ENCODE measurements at places on chromosomes 7 and 10. TPM values are rescaled to one million over a fixed set of nuclear protein-coding genes. Genes with fewer than 3 reads are reported as not detected.
A peak's percentile ranks its signal among the peaks of the same experiment; 100 is the strongest.

DNA sequence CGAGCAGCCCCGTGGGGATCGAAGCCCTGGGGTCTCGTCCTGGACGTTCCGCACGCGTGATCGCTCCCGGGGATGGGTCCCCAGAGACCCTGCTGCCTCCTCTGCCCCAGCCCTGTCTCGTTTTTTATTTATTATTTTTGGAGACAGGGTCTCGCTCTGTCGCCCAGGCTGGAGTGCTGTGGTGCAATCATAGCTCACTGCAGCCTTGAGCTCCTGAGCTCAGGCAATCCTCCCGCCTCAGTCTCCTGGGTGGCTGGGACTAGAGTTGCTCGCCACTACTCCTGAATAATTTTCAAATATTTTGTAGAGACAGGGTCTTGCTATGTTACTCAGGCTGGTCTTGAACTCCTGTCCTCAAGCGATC lies 319 bp upstream of the STX1A start:
- no peak for DNase-seq
- peak overlapping the region; percentile 70 for H3K4me3 ChIP-seq
- H3K36me3 ChIP-seq = no peaks in the 10 kb centered on the region
- H3K27me3 ChIP-seq = peaks cover 2% of the 10 kb centered on the region
- peaks cover 38% of the 10 kb centered on the region for H3K4me1 ChIP-seq

GRCh38 chr7:114102996-114103395 lies 184.2 kb upstream of the PPP1R3A start:
- H3K36me3 ChIP-seq = no peaks in the 10 kb centered on the region
- H3K27ac ChIP-seq = no peak overlapping the region
- no peak overlapping the region for H3K4me3 ChIP-seq
- H3K4me1 ChIP-seq = no peaks in the 10 kb centered on the region
- H3K27me3 ChIP-seq = no peaks in the 10 kb centered on the region

Gene MYOF
- total RNA-seq = 529 TPM

Gene SYPL1
- 66.6 TPM for total RNA-seq

DNA sequence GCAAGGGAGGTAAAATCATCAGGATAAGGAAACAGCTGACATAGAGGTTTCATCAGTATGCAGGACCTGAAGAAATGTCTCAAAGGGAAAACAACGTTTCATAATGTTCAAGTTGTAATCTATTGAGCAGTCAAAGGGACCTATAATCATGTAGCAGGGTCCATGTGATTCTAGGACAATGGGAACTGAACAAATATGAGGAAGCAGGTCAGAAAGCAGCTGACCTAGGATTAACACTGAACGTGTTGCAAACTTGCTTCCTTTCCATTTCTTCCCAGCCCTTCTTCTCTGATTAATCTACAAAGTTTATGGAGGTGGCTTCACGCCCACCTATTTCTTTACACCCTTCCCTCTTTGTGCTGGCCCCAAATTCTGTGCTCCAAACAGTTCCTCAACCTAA lies 256.9 kb upstream of the AKR1E2 start:
- H3K4me3 ChIP-seq = no peak overlapping the region
- no peak overlapping the region for H3K27ac ChIP-seq
- no peaks in the 10 kb centered on the region for H3K4me1 ChIP-seq
- no peaks in the 10 kb centered on the region for H3K36me3 ChIP-seq

Gene TMEM196
- not detected for total RNA-seq

Gene LDB3
- 1.3 TPM for total RNA-seq

- no peaks in the 10 kb centered on the region for H3K4me1 ChIP-seq
- no peak for DNase-seq
These were observed 1.9 kb downstream of the PON1 start for GRCh38 chr7:95322396-95322795.

DNA sequence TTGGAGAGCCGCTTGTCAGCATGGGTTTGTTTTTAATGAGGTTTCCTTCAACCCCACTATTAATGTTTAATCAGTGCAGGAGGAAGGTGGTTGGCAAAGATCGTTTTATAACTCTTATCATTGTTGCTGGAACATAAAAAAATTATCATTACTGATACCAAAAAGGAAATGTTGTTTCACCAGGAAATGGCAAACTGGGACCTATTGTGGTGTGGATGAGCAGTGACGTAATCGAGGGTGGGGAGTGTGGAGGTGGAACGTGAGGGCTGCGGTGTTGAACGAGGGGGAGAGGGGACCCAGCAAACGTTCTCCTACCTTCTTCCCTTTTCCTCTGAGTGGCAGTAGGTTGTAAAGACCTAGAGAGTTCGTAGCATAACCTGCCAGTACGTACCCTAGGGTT lies 71.9 kb upstream of the TOMM7 start:
- no peaks in the 10 kb centered on the region for H3K36me3 ChIP-seq
- no peak overlapping the region for H3K27ac ChIP-seq
- no peaks in the 10 kb centered on the region for H3K27me3 ChIP-seq
- peaks cover 30% of the 10 kb centered on the region for H3K4me1 ChIP-seq
